ENCODE measurements at places on chromosomes 7 and 10.

DNA sequence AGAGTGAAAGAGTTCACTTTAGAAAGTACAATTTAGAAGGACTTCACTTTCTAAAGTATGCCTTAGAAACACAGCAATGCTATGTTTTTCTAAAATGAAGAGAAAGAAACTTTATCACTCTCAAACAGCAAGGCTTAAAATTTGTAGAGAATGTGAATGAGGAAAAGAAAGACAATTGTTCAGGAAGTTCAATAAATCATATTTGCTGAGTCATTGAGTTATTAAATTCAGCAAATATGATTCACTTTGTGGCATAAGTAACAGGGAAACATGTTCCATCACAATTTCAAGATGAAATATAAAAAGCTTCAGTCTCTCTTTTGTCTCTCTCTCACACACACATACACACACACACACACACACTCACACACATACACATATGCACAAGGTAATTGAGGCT, 187.9 kb downstream of the PCDH15 start:
- H3K4me3 ChIP-seq, result no peak overlapping the region
- H3K36me3 ChIP-seq, result no peaks in the 10 kb centered on the region
- DNase-seq, result no peak
- no peaks in the 10 kb centered on the region for H3K4me1 ChIP-seq
- H3K27me3 ChIP-seq, result no peaks in the 10 kb centered on the region

DNA sequence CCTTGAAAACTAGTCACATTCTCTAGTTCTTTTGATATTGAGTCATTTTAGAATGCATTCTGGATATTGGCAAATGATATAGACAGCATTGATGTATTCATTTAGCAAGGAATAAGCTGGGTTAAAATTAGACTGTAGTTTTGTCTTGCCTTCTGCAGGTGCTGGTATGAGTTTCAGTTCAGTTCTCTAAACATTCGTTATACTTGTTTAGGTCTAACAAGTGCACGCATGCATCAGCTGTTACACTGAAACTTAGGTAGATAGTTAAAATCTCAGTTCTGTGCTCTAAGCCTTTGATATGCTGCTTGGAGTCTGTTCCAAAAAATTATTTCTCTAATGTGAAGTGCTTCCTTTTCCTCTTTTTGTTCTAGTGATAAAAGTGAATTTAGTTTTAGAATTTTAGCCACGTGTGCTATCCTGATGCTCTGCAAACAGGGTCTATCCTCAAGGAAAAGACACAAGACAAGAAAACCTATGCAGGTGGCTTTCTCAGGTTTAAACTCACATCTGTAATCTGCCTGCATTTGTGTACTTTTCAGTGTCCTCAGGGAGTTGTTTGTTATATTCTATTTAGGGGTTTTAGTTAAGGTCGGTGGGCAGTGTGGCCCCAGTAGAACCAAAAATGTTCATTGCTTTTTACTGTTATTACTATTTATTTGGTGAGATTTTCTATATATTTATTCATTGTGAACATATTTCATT, 409.0 kb downstream of the CDC14C start:
- no peak for DNase-seq
- H3K36me3 ChIP-seq, result no peaks in the 10 kb centered on the region
- no peak overlapping the region for H3K27ac ChIP-seq
- H3K4me3 ChIP-seq, result no peak overlapping the region

DNA sequence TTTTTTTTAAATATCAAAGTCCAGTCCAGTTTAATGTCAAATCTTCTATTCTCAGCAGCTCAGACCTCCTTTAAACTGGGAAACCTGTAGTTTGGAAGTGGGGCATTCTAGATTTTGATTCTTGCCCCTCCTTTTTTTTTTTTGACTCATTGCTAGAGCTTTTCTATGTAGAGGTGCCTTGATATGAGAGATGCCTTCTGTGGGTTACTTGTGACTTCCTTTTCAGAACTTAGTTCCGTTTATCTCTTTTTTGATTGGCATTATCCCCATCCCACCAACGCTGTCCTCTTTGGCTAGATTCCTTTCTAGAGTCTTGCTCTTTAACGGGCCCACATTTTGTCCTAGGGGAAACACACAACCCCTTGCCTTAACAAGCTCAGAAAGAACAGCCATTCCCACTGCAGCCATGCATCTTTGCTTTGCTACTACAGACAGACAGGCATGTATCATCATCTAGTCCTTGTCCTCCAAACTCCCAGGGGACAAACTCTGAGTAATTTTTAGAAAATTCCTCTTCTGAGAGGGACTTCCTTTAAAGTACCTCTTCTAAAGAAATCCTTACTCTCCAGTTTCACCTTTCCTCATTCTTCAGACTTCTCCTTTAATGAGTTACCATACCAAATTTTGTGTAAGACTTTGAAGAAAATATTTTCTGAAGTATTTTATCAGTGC, 153.6 kb downstream of the PHF14 start:
- no peaks in the 10 kb centered on the region for H3K4me1 ChIP-seq
- no peak for DNase-seq
- no peak overlapping the region for H3K27ac ChIP-seq
- no peak overlapping the region for H3K4me3 ChIP-seq
- H3K27me3 ChIP-seq, result no peaks in the 10 kb centered on the region
- peaks cover 6% of the 10 kb centered on the region for H3K36me3 ChIP-seq

GRCh38 chr10:75764974-75765788, 333.8 kb downstream of the LRMDA start:
- H3K36me3 ChIP-seq, result no peaks in the 10 kb centered on the region
- H3K27me3 ChIP-seq, result no peaks in the 10 kb centered on the region
- peaks cover 3% of the 10 kb centered on the region for H3K4me1 ChIP-seq
- no peak overlapping the region for H3K4me3 ChIP-seq
- no peak overlapping the region for H3K27ac ChIP-seq
- no peak for DNase-seq

DNA sequence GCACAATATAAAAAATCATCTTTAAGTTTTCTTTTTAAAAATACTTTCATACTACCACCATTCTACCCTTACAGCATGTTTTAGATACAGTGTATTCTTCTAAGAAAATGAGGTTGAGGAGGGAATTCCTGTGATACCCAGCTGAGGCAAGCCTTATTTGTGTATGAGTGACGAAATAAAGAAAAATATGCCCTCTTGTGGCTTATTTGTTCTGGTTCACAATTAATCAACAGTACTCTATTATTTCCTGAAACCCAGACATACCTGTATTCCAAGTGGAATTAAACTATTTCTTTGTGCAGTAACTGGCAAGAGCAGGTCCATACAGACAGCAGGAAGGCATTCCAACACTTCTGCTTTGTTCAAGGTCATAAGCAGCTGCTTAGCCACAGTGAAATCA, 4.5 kb upstream of the SEMA3D start:
- H3K4me3 ChIP-seq, result no peak overlapping the region
- H3K27me3 ChIP-seq, result peaks cover 3% of the 10 kb centered on the region
- peaks cover 11% of the 10 kb centered on the region for H3K4me1 ChIP-seq
- no peaks in the 10 kb centered on the region for H3K36me3 ChIP-seq

- H3K27me3 ChIP-seq, result no peaks in the 10 kb centered on the region
- no peak overlapping the region for H3K4me3 ChIP-seq
- H3K27ac ChIP-seq, result no peak overlapping the region
- H3K36me3 ChIP-seq, result no peaks in the 10 kb centered on the region
Measured at GRCh38 chr10:28661035-28661434, 16.3 kb upstream of the BAMBI start.

DNA sequence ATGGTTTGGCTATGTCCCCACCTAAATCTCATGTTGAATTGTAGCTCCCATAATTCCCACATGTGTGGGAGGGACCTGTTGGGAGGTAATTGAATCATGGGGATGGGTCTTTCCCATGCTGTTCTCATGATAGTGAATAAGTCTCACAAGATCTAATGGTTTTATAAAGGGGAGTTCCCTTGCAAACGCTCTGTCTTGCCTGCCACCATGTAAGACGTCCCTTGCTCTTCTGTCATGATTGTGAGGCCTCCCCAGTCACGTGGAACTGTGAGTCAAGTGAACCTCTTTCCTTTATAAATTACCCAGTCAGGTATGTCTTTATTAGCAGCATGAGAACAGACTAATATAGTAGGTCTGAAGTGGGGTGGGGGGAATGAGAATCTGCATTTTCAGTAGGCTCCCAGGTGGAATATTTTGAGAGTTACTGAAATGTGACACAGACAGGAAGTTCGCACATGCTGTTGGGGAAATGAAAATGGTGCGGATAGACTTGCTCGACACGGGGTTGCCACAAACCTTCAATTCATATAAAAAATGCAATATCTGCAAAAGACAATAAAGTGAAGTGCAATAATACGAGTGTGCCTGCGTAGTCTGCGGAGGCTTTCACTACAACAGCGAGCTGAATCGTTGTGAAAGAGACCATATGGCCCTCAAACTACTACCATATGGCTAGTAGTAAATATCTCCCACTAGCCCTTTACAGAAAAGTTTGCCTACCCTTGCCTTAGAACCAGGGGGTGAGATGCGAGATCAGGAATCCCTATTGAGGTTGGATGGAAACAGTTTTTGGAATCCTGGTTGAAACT, 166.1 kb downstream of the GRK5 start:
- peaks cover 4% of the 10 kb centered on the region for H3K27me3 ChIP-seq
- H3K27ac ChIP-seq, result no peak overlapping the region
- H3K4me3 ChIP-seq, result no peak overlapping the region
- no peak for DNase-seq

DNA sequence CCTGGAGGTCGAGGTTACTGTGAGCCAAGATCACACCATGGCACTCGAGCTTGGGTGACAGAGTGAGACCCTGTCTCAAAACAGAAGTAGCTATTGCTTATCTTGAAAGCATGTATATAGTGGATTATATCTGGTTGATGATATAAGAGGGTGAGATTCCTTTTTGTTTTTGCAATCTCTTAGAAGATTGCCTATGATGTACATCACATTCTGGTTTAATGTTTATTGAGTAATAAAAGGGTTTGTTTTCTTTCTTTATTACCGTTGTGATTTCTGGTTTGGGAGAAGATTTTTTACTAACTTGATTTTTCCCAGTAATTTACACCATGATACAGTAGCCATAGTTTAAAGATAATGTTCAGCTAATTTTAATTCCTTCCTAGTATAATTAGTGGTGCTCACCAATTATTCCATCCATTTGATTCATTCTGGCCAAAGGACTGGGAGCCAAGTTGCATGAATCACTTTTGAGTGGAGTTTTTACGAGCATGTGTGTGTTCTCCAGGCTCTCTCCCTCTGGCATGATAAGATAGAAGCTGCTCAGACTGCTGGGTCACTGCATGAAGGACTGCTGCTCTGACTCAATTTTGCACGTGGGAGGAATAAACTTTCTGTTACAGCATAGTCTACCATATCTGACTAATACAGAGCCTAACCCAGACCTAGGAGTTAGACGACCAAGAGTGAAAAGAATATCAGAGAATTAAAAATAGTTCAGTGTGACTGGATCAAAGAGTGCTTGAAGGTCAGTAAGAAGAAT, 13.5 kb upstream of the TSPAN13 start:
- no peak for DNase-seq
- no peak overlapping the region for H3K27ac ChIP-seq
- no peak overlapping the region for H3K4me3 ChIP-seq
- no peaks in the 10 kb centered on the region for H3K27me3 ChIP-seq
- H3K4me1 ChIP-seq, result no peaks in the 10 kb centered on the region
- no peaks in the 10 kb centered on the region for H3K36me3 ChIP-seq

DNA sequence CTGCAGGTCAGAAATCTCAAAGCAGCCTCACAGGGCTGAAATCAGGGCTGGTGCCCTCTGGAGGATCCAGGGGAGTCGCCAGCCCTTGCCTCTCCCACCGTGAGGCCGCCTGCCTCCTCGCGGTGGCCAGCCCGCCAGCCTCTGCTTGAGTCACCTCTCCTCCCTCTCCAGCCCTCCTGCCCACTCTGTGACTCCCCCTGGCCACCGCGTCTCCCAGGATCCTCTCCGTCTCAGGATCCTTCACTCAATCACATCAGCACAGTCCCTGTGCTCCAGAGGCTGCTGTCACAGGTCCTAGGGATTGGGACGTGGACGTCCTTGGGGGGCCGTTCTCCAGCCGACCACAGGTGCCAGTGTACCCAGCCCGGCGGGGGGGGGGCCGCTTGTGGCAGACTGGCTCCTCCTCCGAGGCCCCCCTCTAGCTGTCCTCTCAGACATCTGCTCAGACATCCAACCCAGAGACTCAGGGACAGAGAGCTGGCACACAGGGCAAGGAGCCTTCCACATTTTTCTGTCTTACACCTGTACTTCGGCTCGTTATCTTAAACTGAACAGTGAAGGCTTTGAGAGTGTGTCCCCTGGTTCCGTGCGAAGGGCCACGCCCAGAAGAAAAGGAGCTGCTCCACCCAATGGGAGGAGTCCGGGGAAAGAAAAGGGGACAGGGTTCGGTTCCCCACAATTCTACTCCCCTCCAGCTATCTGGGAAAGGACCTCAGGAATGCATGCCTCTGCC, 9.4 kb upstream of the PPP2R2D start:
- peak; percentile 57 for DNase-seq
- no peak overlapping the region for H3K4me3 ChIP-seq
- peak overlapping the region; percentile 49 for H3K27ac ChIP-seq
- peaks cover 2% of the 10 kb centered on the region for H3K4me1 ChIP-seq
- H3K27me3 ChIP-seq, result no peaks in the 10 kb centered on the region
- no peaks in the 10 kb centered on the region for H3K36me3 ChIP-seq

- H3K36me3 ChIP-seq, result no peaks in the 10 kb centered on the region
- H3K27me3 ChIP-seq, result no peaks in the 10 kb centered on the region
- H3K27ac ChIP-seq, result no peak overlapping the region
- H3K4me3 ChIP-seq, result no peak overlapping the region
- H3K4me1 ChIP-seq, result no peaks in the 10 kb centered on the region
Measured at GRCh38 chr10:47145290-47145934, 154.6 kb upstream of the GDF10 start.

GRCh38 chr10:201328-201771, 66.1 kb downstream of the ZMYND11 start:
- no peak overlapping the region for H3K4me3 ChIP-seq
- H3K4me1 ChIP-seq, result no peaks in the 10 kb centered on the region
- peak; percentile 12 for DNase-seq
- H3K36me3 ChIP-seq, result peaks cover 4% of the 10 kb centered on the region
- no peaks in the 10 kb centered on the region for H3K27me3 ChIP-seq

- no peak for DNase-seq
- H3K4me1 ChIP-seq, result no peaks in the 10 kb centered on the region
- no peak overlapping the region for H3K4me3 ChIP-seq
- no peaks in the 10 kb centered on the region for H3K27me3 ChIP-seq
Measured at GRCh38 chr7:128726059-128726736, 13.0 kb upstream of the CALU start.

DNA sequence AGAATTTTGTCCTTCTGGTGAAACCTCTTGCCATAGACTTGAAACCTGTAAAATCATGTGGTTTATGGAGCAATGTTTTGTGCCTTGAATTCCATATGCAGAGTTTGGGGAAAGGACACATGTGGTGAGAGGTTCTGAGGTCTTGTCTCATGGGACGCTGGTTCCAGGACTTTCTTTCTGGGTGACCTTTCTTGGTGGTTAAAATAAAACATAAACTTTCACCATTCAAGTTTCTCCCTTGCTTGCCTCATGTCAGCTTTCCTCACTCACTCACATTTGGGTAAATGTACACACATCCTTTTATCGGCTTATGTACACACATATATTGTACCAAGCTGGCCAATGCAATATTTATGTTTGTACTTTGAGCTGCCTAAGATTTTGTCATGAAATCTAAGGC, 144.9 kb upstream of the CELF2 start:
- no peak overlapping the region for H3K4me3 ChIP-seq
- no peak for DNase-seq
- no peak overlapping the region for H3K27ac ChIP-seq
- no peaks in the 10 kb centered on the region for H3K4me1 ChIP-seq
- no peaks in the 10 kb centered on the region for H3K36me3 ChIP-seq

GRCh38 chr10:78689584-78689935, 379.2 kb upstream of the ZMIZ1 start:
- H3K4me1 ChIP-seq, result no peaks in the 10 kb centered on the region
- no peak overlapping the region for H3K4me3 ChIP-seq
- H3K36me3 ChIP-seq, result no peaks in the 10 kb centered on the region
- no peak for DNase-seq
- no peaks in the 10 kb centered on the region for H3K27me3 ChIP-seq

All from common myeloid progenitor, CD34-positive (primary cell).